ENCODE measurements at places on chromosomes 6 and 20.
A peak's percentile ranks its signal among the peaks of the same experiment; 100 is the strongest.

DNA sequence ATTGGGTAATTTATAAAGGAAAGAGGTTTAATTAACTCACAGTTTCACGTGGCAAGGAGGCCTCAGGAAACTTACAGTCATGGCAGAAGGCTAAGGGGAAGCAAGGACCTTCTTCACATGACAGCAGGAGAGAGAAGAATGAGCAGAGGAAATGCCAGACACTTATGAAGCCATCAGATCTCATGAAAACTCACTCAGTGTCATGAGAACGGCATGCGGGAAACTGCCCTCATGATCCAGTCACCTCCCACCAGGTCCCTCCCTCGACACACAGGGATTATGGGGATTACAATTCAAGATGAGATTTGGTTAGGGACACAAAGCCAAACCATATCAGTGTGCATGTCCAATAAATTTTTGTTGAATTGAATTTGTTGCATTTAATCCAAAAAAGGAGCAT is 52.0 kb downstream of the ECT2L start:
- DNase-seq = no peak

DNA sequence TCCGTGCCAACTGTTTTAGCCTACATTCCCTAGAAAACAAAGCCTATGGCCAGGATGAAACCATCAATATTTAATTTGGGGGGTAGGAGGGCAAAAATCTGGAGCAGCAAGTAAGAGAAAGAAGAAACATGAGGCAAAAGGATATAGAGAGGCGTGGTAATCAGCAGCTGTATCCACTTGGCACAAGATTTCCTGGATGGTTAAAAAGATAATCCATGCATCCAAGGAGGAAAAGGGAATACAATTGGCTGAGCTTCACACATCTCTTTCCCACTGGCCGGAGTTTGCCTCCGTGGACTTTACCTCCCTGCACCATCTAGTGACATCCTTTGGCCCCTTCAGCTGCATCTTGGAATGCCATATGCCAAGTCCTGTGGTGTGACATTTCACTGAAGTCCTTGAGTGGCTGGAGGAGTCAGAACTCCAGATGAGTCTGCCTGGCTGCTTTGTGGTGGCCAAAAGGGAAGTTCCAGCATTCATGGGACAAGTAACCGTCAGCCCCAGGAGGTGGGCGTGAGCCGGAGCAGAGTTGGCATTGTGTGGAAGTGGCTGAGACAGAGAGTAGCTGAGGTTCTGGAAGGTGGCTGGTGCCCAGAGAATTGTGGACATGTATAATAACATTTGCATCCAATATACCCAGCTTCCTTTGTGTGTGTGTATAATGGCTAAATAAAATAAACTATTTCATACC is 13.7 kb upstream of the TMX4 start:
- no peak for DNase-seq

GRCh38 chr6:110676396-110676795 is 138.9 kb downstream of the CDK19 start:
- no peak for DNase-seq

DNA sequence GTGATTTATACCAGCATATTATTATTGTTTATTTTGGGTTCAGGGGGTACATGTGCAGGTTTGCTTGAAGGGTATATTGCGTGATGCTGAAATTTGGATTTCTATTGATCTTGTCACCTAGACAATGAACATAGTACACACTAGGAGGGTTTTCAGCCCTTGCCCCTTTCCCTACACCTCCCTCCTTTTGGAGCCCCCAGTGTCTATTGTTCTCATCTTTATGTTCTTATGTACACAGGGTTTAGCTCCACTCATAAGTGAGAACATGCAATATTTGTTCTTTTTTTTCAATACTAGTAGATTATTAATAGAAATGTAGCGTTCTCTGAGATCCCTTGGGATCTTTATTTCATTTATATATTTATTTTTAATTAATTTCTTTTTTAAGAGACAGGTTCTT is 79.2 kb upstream of the MRAP2 start:
- no peak for DNase-seq

DNA sequence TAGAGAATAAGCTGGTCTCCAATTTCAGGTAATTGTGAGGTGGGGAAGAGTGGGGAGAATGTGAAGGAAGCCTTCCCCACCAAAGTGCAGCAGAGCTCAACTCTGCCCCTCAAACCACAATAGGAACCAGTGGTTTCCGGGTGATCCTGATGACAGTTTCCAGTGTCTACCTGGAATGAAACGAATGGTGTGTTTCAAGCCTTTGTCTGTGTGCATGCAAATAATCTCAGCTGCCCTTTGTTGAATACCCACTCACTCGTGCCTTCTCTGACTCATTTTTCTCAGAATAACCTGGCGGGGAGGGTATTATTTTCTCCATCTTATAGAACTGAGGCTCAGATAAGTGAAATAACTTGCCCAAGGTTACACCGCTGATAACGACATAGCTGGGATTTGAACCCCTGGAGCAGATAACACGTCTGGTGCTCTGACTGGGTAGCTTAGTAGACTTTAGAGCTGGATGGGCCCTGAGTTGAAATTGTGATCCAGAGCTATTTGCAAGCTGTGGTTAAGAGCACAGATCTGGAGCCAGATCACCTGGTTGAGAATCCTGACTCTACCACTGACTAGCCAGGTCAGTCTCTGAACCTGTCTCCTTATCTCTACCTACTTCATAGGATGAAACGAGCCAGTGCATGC is 85.1 kb downstream of the EYA2 start:
- DNase-seq = no peak

DNA sequence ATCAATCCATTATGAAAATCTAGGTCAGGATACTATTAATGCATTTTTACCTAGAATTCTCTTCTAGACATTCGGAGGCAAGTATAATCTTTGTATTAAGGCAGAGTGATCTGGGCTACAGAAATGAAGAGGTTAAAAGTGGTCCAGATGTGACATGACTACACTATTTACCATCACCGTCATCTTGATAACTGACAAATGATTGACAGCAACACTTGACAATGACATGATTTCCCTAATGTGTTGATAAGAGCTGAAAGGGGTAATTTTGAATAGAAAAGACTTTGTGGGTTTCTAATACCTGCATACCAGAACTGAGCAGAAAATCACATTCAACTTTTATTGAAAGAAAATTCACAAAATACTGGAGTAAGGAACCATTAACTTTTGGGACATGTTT is 718.9 kb upstream of the MAP3K7 start:
- DNase-seq = no peak

GRCh38 chr6:134480593-134480992 is 162.7 kb upstream of the SGK1 start:
- DNase-seq = no peak

DNA sequence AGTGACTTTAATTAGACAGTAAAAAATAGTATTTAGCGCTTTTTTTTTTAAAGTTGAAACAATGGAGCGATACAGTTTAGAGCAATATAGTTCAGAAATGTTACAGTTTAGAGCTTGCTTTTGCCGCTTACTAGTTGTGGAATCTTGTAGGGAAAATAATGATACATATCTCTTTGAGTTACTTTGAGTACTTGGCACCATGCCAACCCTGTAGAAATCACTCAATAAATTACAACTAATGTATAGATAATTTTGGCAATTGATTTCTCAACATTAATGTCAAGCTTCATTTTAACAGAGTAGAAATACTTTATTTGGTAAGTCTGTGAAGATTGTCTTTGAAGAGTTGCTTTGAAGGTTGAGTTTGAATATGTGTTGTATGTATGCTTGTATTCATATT is 27.4 kb downstream of the CDC40 start:
- DNase-seq = no peak

DNA sequence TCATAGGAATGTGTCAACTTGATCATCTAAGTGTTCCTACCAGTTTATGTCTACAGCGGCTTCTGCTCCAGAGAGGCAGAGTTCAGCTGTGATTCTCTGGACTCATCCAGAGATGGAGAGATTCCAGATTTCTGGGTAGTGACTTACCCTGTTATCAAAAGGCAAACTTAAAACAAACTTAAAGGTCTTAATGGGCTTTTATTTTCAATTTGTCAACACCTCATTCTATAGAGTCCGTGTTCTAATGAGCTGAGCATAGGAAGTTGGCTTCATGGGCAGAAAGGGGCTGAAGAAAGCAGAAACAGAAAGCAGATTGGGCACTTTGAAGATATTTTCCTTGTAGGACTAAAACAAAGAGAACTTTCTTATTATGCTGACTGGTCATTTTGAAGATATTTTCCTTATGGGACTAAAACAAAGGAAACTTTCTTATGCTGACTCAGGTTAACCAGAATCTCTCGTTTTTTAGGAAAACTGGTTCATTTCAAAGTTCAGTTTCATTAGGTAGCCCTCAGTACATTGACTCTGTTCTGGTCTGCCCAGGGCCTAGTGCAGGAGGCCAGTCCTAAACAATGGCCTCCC is 185.1 kb downstream of the CDH26 start:
- DNase-seq = no peak

DNA sequence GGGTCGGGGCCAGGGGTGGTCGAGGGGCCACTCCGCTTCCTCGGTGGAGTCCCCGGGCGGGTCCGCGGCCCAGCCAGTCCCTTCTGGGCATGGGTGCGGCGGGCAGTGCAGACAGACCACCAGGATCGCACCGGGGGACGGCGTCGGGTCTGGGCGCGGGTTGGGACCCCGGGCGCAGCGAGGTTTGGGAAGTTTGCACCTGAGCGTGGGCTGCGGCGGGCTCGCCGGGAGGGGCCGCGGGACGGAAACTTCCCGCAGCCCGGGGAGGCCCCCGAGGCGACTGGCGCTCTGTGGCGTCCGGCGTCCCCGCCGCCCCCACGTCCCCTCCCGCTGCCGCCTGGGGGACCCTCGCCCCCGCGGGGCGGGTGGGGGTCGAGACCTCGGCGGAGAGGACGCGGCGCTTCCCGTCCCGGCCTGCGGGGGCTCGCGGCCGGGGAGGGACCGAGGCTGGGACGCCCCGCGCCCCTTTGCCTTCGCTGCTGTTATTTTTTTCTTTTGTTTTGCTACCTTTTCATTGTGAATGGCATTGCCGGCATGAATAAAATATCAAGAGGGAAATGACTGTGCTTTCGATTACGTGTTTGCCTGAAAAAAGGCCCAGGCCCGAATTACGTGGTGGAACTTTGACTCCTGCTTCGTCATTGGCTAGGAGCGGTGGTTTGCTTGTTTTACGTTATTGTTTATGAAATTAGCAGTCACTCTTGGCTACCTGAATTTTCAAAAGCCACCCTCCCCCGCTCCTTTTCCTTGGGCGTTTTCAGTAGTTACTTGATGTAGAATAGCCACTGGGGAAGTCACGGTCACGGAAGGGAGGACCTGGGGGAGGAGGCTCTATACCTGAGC is 703 bp downstream of the SNX9 start:
- peak; percentile 33 for DNase-seq

DNA sequence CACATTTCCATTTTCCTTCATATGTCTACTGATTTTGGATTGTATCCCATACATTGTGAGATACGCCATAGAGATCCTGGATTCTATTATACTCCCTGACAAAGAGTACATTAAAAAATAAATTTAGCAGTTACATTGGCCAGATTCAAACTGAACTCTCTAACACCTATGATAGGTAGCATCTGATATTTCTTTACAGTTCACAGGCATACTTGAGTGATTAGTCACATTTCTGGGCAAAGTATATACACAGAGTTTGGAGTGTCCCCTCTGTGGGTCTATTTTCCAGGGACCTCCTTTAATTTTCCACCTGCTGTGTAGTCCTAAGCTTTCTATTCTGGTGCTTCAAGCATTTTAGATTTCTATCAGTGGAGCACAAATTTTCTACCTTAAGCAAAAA is 96.4 kb downstream of the TBC1D32 start:
- DNase-seq = no peak

- no peak for DNase-seq
Observed at GRCh38 chr20:17431621-17432364, 99.4 kb downstream of the BFSP1 start.

- no peak for DNase-seq
Observed at GRCh38 chr20:50373674-50374286, 136.4 kb upstream of the PTPN1 start.

DNA sequence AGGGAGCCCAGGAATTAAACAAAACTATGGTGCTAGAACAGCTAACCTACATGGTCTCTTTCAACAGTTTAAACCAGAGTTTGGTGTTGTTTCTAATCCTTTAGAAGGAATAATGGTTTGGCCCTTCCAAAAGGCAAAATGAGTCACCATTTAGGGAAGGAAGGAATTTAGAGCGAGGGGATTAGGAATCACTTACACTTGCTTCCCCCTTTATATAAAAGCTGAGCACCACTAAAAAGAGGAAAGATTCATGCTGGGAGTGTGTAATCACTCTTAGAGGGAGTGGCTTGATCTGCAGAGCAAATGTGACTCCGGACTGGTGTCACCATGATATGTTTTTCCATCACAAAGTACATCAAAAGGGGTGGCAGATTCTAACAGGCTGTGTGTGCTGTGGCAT is 63.6 kb downstream of the F13A1 start:
- DNase-seq = no peak

DNA sequence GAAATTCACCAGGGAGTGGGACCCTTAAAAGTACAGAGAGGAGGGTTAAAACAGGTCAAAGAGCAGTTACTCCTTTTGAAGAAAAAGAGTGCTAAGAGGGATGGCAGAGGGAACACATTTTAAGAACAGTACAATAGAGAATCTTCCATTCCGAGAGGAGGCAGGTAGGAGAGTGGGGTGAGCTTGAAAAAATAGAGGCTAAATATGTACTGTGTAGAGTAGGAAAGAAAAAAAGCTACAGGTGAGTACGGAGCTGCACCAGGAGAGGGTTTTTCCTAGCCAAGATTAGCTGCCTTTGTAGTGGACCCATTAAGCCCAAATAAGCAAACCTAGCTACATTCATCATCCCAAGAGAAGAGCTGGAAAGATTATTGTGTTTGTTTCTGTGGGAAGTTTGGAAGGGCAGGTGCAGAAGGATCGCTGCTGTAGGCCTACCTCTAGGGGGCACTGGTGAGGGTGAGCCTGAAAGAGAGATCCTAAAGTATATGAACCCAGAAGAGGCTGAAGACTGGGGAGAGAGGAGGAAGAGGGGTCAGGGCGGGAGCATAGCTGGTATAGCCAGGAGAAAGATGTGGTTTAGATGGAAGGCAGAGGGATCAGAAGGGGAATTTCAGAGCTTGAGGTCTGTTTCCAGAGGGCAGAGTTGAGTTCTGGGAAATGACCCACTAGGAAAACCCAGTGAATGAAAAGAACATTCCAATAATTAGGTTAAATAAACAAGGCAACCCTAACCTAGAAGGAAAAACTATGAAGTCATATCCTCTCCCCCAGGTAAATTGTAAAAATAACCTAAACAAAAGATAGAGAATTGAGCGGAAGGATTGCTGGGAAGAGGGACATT is 50.2 kb upstream of the HINT3 start:
- peak; percentile 53 for DNase-seq

- DNase-seq = no peak
Observed at GRCh38 chr6:104162036-104162669, 697.6 kb downstream of the HACE1 start.

DNA sequence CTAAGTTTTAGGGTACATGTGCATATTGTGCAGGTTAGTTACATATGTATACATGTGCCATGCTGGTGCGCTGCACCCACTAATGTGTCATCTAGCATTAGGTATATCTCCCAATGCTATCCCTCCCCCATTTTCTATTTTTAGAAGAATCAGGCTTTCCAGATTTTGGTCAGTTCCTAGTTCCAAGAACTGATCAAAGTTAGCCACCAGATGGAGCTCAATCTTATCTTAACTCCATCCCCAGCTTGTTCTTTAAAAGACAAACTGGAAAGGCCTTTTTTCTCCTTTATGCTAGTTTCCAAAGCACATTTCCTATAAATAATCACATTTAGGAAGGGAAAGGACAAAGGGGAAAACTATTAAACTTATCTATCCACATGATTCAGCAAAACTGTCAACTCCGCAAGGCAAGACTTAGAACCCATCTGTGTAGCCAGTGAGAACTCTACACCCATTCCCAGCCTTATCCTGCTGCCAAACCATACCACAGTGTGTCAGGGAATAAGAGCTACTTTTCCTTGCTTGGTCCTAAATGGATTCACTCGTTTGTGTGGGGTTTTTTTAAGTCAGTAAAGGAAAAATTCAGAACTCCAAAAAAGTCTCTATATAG is 22.8 kb upstream of the KHDC1 start:
- DNase-seq = no peak

Measured in Caco-2 (cell line).